Pancreas (tissue), 10 donors: ENCODE measurements at places on chromosomes 12 and 14. TPM values are rescaled to one million over a fixed set of nuclear protein-coding genes. Genes with fewer than 3 reads are reported as not detected.
A peak's percentile ranks its signal among the peaks of the same experiment; 100 is the strongest.

The TAS2R9 gene
- not detected for polyA plus RNA-seq

The NUDT14 gene
- 64.9 TPM for polyA plus RNA-seq

The AQP6 gene
- 0.19 TPM for polyA plus RNA-seq

The RPGRIP1 gene
- polyA plus RNA-seq, result 0.31 TPM

DNA sequence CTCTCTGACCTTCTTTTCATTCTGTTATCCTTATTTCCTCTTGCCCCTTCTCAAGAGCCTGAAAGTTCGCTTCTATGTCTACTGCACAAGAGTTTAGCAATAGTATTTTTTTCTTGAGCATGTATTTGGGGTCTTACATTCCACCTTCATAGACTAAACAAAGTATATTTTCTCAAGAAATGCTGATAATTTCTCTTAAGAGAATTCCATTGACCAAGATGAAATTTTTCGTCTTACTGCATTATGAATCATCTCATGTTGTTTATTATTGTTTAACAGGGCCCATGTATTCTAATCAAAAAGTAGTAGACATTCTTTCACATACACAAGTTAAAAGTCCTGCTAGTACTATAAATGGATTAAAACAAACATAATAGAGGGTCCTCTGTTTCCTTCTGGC lies 219.3 kb downstream of the C12orf50 start:
- H3K4me3 ChIP-seq, result no peak overlapping the region
- H3K4me1 ChIP-seq, result no peaks in the 10 kb centered on the region

DNA sequence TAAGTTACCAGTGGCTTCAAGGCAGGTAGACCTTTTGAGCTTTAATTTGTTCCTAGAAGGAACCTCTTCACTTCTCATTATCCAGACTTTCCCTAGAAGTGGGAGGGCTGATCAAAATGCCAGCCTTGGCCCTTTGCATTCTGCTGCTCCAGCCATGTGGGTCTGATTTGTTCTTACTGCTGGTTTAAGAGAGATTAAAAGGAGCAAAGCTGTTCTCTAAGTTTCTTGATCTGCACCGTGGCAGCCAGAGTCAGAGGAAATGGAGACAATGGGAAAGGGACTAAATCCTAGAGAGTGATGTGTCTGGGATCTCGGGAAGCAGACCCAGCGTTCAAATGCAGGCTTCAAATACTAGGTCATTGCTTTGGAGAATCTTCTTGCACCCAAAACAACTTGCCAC lies 759.7 kb downstream of the DIO2 start:
- no peaks in the 10 kb centered on the region for H3K27me3 ChIP-seq
- H3K4me1 ChIP-seq, result no peaks in the 10 kb centered on the region
- no peak for DNase-seq
- H3K4me3 ChIP-seq, result no peak overlapping the region

GRCh38 chr12:87779016-87779415 lies 250.2 kb downstream of the C12orf50 start:
- no peaks in the 10 kb centered on the region for H3K27me3 ChIP-seq
- no peak overlapping the region for H3K4me3 ChIP-seq
- H3K4me1 ChIP-seq, result no peaks in the 10 kb centered on the region

GRCh38 chr14:85516239-85517113 lies 13.5 kb upstream of the FLRT2 start:
- H3K4me1 ChIP-seq, result no peaks in the 10 kb centered on the region
- no peak overlapping the region for H3K4me3 ChIP-seq
- H3K36me3 ChIP-seq, result no peaks in the 10 kb centered on the region
- DNase-seq, result no peak

GRCh38 chr12:87720967-87721366 lies 308.2 kb downstream of the C12orf50 start:
- H3K36me3 ChIP-seq, result no peaks in the 10 kb centered on the region
- H3K27ac ChIP-seq, result no peak overlapping the region
- H3K27me3 ChIP-seq, result no peaks in the 10 kb centered on the region
- H3K4me1 ChIP-seq, result no peaks in the 10 kb centered on the region
- DNase-seq, result no peak

- no peaks in the 10 kb centered on the region for H3K27me3 ChIP-seq
- no peaks in the 10 kb centered on the region for H3K4me1 ChIP-seq
- no peak overlapping the region for H3K4me3 ChIP-seq
- no peak overlapping the region for H3K27ac ChIP-seq
- DNase-seq, result peak; percentile 49
These were observed 152.0 kb downstream of the KTN1 start for GRCh38 chr14:55731881-55732498.

DNA sequence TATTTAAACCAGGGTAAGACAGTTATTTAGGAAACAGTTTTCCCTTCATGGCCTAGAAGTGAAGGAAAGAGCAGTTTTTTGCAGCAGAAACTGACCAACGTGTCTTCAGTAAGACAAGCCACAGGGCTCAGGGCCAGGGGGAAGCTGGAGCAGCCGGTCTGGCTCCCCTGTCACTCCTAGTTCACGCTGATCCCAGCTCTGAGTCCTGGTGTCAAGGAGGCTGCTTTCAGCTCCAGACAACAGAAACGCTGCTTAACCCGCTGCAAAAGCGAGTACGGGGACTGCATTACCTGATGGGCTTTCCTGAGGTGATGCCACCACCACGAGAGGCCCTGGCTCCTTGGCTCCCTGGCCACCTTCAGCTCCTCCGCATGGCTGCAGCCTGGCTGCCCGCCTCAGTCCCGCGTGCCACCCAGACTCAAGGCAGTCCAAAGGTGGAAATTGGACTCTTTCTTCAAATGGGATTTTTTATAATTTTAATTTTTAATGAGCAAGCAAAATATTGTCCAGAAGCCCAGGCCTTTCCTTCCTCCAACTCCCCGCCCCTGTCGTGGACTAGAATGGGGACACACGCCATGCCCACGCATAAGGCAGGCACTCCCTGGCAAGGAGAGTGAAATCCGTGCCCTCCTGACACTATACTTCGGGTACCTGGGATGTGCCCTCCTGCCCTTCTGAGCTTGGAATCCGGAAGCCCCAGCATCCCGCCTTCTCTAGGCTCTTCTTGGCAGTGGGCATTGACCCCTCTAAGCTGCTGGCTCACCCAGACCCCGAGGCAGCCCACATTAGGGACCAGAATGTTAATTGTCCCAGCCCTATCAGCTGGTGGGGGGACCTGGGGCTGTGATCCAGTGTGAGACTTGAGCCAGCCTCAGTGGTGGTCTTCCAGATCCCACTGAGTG lies 85.0 kb downstream of the PAPOLA start:
- no peak overlapping the region for H3K27ac ChIP-seq
- H3K4me1 ChIP-seq, result no peaks in the 10 kb centered on the region
- H3K27me3 ChIP-seq, result no peaks in the 10 kb centered on the region
- H3K36me3 ChIP-seq, result no peaks in the 10 kb centered on the region
- no peak for DNase-seq
- no peak overlapping the region for H3K4me3 ChIP-seq

- no peak overlapping the region for H3K4me3 ChIP-seq
- no peaks in the 10 kb centered on the region for H3K4me1 ChIP-seq
- DNase-seq, result no peak
- H3K27ac ChIP-seq, result no peak overlapping the region
- no peaks in the 10 kb centered on the region for H3K36me3 ChIP-seq
These were observed 27.8 kb upstream of the GLIPR1 start for GRCh38 chr12:75452675-75453330.

DNA sequence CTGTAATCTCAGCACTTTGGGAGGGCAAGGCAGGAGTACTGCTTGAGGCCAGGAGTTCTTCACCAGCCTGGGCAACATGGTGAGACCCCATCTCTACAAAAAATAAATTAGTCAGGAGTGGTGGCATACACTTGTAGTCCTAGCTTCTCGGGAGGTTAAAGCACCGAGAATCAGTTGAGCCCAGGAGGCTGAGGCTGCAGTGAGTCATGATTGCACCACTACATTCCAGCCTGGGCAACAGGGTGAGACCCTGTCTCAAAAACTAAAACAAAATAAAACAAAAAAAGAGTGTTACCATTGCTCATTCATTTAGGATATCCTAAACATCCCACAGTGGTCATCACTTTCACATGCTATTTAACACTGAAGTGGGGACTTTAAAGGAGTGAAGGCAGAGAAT lies 7.8 kb downstream of the NEK9 start:
- H3K36me3 ChIP-seq, result no peaks in the 10 kb centered on the region
- H3K4me3 ChIP-seq, result no peak overlapping the region
- DNase-seq, result no peak
- no peak overlapping the region for H3K27ac ChIP-seq
- H3K4me1 ChIP-seq, result no peaks in the 10 kb centered on the region

DNA sequence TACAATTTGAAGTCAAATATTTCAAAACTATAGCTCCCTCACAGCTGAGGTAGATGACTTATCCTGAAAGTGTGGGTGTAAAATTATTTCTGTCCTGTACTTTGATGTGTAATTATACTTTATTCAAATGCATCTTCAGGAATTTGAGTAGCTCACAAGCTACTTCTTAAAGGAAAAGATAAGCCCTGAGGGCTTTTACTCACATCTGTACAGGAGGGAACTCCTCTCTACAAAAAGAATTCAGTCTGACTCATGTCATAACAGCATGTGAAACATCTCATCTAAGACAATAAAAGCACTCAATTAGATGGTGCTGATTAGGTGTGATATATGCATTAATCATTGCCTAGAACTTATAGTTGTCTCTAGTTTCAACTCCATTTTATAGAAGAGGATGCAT lies 452.0 kb downstream of the PRKD1 start:
- no peaks in the 10 kb centered on the region for H3K4me1 ChIP-seq
- no peak overlapping the region for H3K27ac ChIP-seq
- H3K4me3 ChIP-seq, result no peak overlapping the region
- no peak for DNase-seq
- no peaks in the 10 kb centered on the region for H3K36me3 ChIP-seq

DNA sequence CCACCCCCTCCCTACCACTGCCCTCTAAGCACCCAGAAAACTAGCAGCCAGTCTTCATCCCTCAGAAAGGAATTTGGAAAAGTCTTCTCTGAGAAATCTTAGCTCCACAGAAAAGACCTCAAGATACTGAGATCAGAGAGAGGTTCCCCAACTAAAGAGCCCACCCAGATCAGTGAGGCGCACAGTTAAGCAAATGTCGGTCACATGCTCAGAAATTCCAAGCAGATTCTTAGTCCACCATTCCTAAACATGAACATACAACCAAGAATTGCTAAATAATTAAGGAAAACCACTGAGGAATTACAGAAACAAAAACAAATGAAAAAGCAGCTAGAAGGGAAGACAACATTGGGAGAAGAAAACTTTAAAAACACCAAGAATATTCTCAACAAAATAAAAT lies 32.3 kb downstream of the MED13L start:
- H3K27me3 ChIP-seq, result no peaks in the 10 kb centered on the region
- no peak for DNase-seq
- peak overlapping the region; percentile 76 for H3K27ac ChIP-seq
- H3K36me3 ChIP-seq, result no peaks in the 10 kb centered on the region
- no peak overlapping the region for H3K4me3 ChIP-seq

- no peaks in the 10 kb centered on the region for H3K4me1 ChIP-seq
- no peaks in the 10 kb centered on the region for H3K36me3 ChIP-seq
- H3K27me3 ChIP-seq, result no peaks in the 10 kb centered on the region
- no peak overlapping the region for H3K27ac ChIP-seq
- H3K4me3 ChIP-seq, result no peak overlapping the region
These were observed 209.2 kb downstream of the PHLDA1 start for GRCh38 chr12:75822416-75822815.

DNA sequence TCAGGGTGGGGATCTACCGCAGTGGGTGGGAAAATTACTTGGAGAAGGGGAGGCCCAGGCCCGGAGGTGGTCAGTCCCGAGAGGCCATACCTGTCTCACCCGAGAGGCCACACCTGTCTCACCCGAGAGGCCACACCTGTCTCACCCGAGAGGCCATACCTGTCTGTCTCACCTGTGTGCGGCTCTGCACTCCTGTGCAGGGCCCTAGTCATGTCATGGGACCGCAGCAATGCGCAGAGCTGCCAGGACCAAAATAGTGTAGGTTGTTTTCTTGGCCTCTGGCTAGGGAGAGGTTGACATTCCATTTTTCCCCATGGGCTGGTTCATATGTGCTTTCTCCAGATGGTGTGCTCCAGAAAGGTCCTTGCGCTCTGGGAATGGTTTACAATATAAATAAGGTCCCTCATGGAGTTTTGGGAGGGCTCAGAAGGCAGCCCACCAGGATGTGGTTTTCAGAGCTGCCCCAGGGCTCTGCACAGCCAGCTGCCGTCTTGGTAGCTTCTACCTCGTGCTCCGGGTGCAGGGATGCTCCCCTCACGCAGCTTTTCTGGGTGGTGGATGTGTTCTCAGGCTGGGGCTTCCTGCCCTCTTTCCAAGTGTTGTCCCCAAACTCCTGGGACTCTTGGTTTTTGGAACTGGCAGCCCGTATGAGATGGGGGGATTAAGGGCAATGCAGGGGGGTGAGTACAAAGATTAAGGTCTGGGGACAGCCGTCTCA lies 58.2 kb downstream of the CACNA1C start:
- no peak overlapping the region for H3K4me3 ChIP-seq
- H3K36me3 ChIP-seq, result no peaks in the 10 kb centered on the region
- no peak for DNase-seq
- H3K27ac ChIP-seq, result no peak overlapping the region

GRCh38 chr12:52787324-52788191 lies 8.4 kb downstream of the KRT3 start:
- no peak overlapping the region for H3K27ac ChIP-seq
- no peaks in the 10 kb centered on the region for H3K27me3 ChIP-seq
- H3K4me3 ChIP-seq, result no peak overlapping the region

GRCh38 chr12:121805171-121806008 lies 1.6 kb downstream of the SETD1B start:
- no peaks in the 10 kb centered on the region for H3K4me1 ChIP-seq
- H3K4me3 ChIP-seq, result peak overlapping the region; percentile 48
- peak overlapping the region; percentile 100 for H3K27ac ChIP-seq

DNA sequence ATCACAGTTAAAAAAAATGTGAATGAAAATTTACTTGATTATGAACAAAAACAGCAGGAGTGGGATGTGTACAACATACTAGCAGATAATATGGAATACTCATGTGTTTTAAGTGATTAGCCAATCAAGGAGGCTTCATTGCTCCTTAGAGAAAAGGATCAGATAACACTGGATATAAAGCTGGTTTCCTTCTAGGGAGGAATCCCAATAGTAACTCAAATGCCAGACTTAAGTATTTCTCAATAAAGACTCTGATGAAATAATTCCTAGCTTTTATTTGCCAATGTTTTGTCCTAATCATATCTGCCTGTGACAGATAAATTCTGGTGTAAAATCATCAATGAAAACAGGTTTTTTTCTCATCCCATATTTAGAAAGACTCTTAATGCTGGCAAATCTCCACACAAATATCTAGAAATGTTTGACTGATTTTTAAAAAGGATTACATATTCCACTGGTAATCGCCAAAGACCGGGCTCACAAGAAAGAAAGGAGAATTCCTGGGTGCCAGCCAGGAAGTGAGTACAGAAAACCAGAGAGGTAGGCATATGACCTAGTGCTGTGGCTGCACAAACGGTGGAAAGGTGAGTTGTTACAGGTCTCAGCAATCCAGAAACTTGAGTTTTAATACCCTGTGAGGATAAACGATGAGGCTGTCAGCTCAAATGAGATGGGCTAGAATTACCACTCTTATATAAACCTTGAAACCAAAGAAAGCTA lies 108.6 kb upstream of the TTC7B start:
- no peaks in the 10 kb centered on the region for H3K27me3 ChIP-seq
- H3K4me1 ChIP-seq, result no peaks in the 10 kb centered on the region
- H3K36me3 ChIP-seq, result no peaks in the 10 kb centered on the region
- no peak overlapping the region for H3K4me3 ChIP-seq
- H3K27ac ChIP-seq, result no peak overlapping the region

- no peaks in the 10 kb centered on the region for H3K36me3 ChIP-seq
- no peaks in the 10 kb centered on the region for H3K27me3 ChIP-seq
- H3K27ac ChIP-seq, result no peak overlapping the region
- no peaks in the 10 kb centered on the region for H3K4me1 ChIP-seq
These were observed 4.5 kb downstream of the TMED8 start for GRCh38 chr14:77372304-77372841.
